Naive thymus-derived CD4-positive, alpha-beta T cell (primary cell): ENCODE measurements at places on chromosomes 4 and X.
A peak's percentile ranks its signal among the peaks of the same experiment; 100 is the strongest.

GRCh38 chrX:44891642-44892041 lies 18.7 kb downstream of the KDM6A start:
- no peak for DNase-seq

DNA sequence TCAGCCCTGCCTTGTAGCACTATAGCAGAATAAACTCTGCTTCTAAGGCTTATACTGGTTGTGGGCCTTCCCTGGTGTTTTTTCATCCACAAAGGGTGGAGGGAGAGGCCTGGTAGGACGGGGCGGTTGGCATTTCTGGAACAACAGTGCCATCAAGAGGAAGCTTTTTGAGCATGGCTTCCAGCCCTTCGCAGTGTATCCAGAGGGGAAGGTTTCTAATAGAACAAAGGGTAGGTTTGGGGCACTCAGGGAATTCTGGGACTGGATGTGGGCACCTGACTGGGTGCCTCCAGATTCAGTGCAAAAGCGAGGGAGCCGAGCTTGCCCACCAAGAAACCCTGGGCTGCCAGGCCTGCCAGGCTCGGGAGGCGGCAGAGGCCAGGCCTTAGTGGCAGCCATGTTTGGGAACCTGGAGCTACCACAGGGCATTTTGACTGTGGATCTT lies 229.6 kb upstream of the AGTR2 start:
- peak; percentile 85 for DNase-seq

- DNase-seq = no peak
Measured at GRCh38 chr4:147644471-147644870, 27.3 kb downstream of the TMEM184C start.

DNA sequence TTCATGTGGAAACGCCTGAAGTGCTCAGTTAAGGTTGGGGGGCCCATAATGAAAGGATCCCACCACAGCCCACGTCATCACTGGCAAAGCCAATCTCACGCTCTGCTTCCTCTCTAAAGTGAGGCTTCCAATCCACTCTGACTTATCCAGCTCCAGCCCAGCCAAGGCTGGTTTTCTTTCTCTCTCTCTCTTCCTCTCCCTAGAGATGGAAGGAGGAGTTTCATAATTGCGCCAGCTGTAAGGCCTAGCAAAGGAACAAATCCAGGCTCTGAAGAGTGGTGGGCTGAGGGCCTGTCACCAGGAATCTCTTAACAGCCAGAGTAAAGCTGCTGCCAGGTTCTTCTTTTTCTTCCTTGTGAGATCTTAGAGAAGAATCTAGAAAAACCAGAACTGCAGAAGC lies 20.7 kb upstream of the BCLAF3 start:
- no peak for DNase-seq

DNA sequence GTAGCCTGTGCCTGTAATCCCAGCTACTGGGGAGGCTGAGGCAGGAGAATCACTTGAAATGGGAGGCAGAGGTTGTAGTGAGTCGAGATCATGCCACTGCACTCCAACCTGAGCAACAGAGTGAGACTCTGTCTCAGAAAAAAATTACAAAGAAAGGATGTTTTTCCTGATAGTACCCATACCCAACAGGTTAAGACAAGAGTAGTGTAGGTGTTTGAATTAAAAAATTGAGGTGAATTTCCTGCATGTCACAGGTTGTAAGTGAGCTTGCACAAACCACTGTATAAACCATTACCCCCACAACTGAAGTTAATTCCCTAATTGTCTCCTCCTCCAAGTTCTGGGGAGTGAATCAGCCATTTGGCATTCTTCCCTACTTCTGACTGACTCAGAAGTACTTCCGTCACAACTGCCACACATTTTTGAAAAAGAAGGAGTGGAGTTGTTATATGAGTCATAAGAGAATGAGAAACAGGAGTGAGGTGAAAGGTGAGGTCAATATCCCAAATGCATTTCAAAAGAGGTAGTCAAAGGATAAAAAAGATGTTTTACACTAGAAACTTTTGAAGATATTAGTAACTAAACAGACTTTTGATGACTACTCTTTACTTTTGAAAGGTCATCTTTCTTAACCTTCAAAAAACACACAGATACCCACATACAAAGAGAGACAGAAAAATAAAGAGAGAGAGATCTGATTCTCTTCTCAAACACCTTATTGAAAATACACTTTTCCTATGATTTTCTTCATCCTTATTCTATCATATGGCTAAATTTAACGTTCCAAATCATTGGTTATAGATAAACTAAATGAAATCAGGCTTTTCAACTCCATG lies 134.5 kb downstream of the BTC start:
- DNase-seq = no peak

DNA sequence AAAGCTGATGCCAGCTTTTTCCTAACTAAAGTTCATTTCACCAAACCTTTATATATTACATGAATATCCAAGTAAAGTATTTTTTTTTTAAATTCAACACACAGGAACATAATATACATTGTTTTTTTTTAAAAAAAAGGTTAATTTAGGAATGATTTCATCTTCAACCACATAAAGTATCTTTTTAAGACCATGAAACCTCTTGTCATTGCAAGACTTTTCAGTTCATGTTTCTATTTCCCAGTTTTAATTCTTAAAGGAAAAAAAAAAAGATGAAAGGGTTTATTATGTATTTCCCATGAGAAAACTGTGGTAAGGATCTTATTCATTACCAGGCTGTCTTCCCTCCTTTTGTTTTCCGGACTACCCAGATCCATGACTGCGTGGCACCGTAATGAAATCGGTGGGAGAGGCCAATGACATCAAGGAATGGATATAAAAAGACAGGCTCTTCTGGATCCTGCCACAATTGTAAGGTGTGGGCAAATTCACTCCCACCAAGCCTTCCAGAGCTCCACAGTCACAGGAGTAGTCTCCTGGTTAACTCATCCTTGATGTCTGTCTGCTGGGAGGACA lies 84.7 kb upstream of the CBR4 start:
- DNase-seq = no peak

- no peak for DNase-seq
Measured at GRCh38 chrX:70039758-70040157, 10.0 kb downstream of the AWAT2 start.

DNA sequence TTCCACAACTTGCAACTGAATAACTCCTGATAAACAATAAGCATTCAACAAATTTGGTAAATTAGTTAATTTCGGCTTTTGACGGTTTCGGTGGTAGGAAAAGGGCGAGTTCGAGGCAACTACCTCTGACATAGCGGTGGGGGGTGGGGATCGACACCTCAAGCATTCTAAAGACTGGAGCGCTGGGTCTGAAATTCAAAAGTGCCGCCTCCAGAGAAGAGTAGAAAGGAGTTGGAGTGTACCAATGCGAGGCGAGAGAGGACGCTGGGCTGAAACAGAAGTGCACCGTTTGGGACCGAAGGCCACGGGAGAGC lies 725 bp downstream of the SMC1A start:
- peak; percentile 58 for DNase-seq

GRCh38 chr4:528296-528695 lies 29.3 kb downstream of the PIGG start:
- DNase-seq = no peak

GRCh38 chr4:126705266-126705665 lies 927.5 kb upstream of the INTU start:
- no peak for DNase-seq

DNA sequence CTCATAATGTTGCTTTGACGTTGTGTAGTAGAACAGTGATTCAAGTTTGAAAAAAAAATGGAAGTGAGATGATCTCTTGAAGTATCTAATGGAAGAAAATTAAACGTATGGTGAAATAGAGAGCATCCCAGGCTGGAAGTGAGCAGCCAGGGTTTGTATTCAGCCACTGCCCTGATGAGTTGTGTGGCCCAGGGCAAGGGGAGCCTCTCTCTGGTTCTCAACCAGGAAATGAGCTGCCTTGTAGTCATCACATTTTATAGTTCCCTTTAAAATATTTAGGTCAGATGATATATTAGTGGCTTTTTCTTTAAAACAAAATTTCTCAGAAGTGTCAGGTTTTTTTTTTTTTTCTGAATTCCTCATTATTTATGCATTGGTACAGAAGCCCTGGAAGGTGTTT lies 150.3 kb downstream of the GPAT3 start:
- DNase-seq = no peak

- no peak for DNase-seq
Measured at GRCh38 chr4:92387459-92388069, 83.8 kb downstream of the GRID2 start.

DNA sequence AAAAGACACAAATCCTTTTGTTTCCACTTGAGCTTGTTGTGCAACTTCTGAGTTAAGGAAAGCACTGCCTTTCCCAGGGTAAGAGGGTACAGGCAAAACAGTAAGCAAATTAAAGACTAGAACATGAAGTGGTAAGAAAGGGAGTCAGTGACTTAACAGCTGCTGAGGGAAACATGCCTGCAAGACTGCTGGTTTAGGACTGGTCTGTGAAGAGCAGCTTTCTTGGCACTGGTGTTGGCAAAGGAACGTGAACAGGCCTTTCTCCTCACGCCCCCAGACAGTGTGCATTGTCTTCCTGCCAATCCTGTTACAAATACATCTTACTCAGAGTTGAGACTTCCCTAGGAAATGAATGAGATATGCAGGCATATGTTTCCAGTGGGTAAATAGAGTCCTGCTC lies 2.6 kb downstream of the LHFPL1 start:
- DNase-seq = no peak

GRCh38 chr4:41622787-41623186 lies 84.8 kb downstream of the LIMCH1 start:
- DNase-seq = no peak

- DNase-seq = no peak
Measured at GRCh38 chrX:43679778-43680177, 23.7 kb downstream of the MAOA start.

GRCh38 chr4:11264841-11265240 lies 163.9 kb downstream of the HS3ST1 start:
- no peak for DNase-seq
